Stimulated activated CD4-positive, alpha-beta T cell treated with anti-CD3 and anti-CD28 coated beads, Interleukin-4, amount 100 ng/mL, for 1 hour (primary cell): ENCODE measurements at places on chromosomes 1 and 21.

- no peak for DNase-seq
These were observed 53.1 kb downstream of the RHBG start for GRCh38 chr1:156421939-156422601.

- no peak for DNase-seq
These were observed 40.0 kb upstream of the CD101 start for GRCh38 chr1:116961606-116962005.

DNA sequence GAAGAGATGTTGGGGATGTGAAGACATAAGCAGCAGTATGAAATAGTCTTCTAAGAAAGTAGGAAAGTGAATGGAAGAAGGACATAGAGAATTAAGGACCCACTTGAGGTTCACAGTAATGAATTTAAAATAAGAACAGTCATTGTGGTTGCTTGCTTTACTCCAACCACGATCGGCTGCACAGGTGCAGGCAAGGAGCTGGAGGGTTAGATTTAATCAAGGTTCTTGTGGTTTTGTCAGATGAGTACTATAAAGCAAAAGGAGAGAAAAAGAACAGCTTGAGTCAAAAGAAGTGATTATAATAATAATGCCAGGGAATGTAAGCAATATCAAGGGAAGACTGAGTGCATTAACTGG is 46.1 kb upstream of the RBM34 start:
- DNase-seq, result peak; percentile 29

DNA sequence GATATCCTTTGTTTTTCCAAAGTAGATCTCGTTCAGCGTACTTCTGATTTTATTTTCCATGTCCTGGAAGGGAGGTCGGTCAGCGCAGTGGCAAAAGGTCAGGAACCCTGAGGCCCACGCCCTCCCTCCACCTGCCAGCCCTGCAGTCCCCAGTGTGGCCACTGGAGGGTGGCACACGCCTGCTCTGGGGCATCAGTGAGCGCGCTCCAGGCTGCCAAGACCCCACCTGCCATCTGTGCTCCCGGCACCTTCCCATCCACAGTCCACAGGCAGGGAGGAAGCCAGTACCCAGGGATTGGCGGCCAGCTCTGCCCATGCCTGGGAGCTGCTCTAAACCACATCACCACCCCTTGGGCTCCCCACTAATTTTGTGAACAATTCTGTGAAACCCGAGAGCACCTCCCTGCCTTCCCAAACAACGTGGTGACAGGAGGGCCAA is 32.3 kb downstream of the SLC66A1 start:
- DNase-seq, result peak; percentile 55

DNA sequence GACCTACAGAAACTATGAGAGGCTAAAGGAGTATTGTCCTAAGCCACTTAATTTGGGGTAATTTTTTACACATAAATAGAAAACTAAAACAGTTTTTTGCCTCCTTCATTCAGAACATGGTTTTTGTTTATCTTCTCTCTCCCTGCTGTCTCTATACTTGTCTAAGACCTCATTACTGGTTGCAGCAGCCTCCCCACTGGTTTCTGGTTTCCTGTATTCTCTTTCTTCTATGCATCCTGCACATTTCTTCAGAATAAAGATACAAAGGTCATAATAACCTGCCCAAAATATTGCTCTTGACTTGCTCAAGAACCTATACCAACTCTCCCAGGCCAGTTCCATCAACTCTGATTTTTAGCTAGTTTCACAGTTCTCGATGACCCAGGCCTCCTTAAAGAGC is 19.8 kb upstream of the BOLA1 start:
- no peak for DNase-seq

GRCh38 chr1:84492726-84493125 is 13.5 kb upstream of the SPATA1 start:
- no peak for DNase-seq
